Muscle of back (tissue), 13 donors: ENCODE measurements at places on chromosomes 2 and 18.

DNA sequence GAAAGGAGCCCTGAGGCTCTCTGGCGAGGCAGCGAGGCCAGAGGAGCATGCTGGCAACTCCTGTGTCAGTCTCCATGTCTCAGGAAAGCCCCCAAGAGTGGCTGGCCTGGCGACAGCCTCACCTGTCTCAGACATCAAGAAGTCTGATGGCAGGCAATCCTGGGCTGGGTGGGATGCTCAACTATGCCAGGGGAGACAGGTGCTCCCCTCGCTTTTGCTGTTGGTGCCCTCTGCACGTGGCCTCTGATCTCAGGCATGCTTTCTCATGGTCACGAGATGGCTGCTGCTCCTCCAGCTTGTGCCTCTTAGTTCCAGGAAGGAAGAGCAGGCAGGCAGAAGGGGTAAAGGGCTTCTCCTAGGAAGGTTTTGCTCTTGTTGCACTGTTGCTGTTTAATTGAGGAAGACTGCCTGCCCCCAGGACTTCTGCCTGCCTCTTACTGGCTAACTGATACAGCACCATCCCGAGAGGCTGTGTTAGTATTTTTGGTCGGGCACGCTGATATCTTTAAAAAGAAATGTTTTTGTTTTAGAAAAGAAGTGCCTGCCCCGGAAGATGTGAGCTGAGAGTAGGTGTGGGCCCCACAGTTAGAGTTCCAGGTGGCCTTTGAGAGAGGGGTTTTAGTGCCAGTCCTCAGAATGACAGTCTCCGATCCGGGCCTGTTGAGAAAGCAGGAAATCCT, 344.8 kb upstream of the HS6ST1 start:
- no peak for DNase-seq

DNA sequence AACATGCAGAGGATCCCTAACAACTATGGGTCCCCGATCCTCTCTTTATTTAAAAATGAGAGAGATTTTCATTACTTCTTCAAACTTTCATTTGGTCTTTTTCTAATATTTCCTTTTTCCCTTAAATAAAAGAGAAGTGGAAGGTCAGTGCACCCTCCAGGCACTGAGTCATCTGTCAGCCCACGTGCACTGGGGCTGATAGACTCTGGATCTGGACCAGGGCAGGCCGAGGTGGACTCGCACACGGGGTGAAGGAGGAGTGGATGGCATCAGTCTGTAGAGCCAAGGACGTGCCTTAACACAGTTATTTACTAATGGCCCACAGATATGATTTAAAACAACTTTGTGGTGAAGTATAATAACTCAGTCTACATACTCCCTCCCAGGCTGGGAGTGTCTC, 214.4 kb upstream of the TMEM200C start:
- DNase-seq = no peak

DNA sequence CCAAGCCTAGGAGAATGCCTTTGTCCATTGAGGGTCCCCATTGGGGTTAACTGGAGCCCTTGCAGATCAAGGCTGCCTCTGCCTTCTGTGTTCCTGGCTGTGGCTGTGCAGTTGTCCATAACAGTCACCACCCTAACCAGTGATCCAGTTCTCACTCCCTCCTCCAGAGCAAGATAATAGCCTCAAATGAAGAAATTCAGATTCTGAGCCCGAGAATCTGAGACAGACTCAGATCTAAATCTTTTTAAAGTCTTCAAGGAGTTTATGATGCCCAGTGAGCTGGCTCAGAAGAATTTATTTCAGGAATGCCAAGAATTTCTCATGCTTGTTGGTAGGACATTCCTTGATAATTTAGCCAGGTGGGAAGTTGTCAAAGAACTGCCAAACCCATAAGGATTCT, 44.3 kb upstream of the RAB6C start:
- no peak for DNase-seq

- DNase-seq = peak; percentile 50
These were observed 678 bp downstream of the CYP27C1 start for GRCh38 chr2:127219171-127220070.

GRCh38 chr2:39623917-39624316, 41.8 kb upstream of the TMEM178A start:
- no peak for DNase-seq
